ENCODE measurements at places on chromosomes 12 and 14. TPM values are rescaled to one million over a fixed set of nuclear protein-coding genes. Genes with fewer than 3 reads are reported as not detected.

DNA sequence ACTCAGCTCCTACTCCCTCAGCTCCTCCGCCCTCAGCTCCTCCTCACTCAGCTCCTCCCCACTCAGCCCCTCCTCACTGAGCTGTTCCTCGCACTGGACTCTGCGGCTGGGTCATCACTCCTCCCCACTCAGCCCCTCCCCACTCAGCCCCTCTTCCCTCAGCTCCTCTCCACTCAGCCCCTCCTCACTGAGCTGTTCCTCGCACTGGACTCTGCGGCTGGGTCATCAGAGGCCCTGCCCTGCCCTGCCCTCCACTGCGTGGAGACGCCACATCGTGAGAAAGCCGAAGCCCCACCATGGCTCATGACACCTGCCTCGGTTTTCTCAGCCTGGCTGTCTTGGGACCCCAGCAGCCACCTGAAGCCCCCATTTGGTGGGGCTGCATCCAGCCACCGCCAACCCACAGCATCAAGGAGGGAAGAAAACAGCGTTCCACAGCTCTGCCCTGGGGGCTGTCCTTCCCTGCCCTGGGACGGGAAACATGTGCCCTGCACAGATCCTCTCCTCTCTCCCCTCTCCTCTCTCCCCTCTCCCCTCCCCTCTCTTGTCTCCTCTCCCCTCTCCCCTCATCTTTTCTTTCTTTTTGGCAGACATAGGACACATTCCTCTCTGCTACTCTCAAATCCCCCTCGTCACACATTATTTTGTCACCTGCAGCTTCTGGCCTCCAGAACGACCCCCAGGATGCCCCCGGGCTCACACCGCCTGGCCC is 17.7 kb downstream of the NOC4L start:
- H3K36me3 ChIP-seq = no peaks in the 10 kb centered on the region
- DNase-seq = peak; percentile 13
- H3K27ac ChIP-seq = no peak overlapping the region
- no peak overlapping the region for H3K4me3 ChIP-seq
- H3K27me3 ChIP-seq = peaks cover 2% of the 10 kb centered on the region

- H3K27ac ChIP-seq = no peak overlapping the region
- peaks cover 5% of the 10 kb centered on the region for H3K36me3 ChIP-seq
- H3K4me1 ChIP-seq = peaks cover 3% of the 10 kb centered on the region
- peaks cover 4% of the 10 kb centered on the region for H3K27me3 ChIP-seq
- H3K4me3 ChIP-seq = no peak overlapping the region
Observed at GRCh38 chr14:68568907-68569897, 223.7 kb downstream of the ZFP36L1 start.

DNA sequence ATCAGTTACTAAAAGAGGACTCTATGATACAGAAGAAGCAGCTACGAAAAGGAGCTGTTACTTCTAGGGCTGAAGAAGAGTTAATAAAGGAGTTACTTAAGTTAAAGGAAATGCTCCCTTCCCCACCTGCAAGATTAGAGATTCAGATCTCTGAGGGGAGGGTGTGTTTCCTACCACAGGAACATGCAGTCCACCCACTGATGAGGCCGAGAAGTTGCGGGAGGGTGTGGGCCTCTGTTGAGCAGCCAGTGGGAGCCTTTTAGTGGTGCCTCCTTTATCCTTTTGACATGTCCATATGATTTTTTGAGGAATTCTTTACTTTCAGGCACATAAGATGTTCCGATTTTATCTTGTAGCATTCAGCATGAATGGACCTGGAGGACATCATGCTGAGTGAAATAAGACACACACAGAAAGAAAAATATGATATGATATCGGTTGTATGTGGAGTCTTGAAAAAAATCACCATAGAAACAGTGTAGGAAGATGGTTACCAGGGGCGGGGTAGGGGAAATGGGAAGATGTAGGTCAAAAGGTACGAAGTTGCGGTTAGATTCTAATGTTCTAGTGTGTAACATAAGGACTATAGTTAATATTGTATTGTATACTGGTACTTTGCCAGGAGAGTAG is 4.4 kb upstream of the M6PR start:
- H3K4me3 ChIP-seq = no peak overlapping the region
- H3K4me1 ChIP-seq = peaks cover 3% of the 10 kb centered on the region
- no peak overlapping the region for H3K27ac ChIP-seq
- no peak for DNase-seq
- no peaks in the 10 kb centered on the region for H3K27me3 ChIP-seq

Gene TWF1
- 30.1 TPM for total RNA-seq

Gene STXBP6
- total RNA-seq = 0.49 TPM
